Naive thymus-derived CD8-positive, alpha-beta T cell (primary cell): ENCODE measurements at places on chromosomes 6 and 20.

DNA sequence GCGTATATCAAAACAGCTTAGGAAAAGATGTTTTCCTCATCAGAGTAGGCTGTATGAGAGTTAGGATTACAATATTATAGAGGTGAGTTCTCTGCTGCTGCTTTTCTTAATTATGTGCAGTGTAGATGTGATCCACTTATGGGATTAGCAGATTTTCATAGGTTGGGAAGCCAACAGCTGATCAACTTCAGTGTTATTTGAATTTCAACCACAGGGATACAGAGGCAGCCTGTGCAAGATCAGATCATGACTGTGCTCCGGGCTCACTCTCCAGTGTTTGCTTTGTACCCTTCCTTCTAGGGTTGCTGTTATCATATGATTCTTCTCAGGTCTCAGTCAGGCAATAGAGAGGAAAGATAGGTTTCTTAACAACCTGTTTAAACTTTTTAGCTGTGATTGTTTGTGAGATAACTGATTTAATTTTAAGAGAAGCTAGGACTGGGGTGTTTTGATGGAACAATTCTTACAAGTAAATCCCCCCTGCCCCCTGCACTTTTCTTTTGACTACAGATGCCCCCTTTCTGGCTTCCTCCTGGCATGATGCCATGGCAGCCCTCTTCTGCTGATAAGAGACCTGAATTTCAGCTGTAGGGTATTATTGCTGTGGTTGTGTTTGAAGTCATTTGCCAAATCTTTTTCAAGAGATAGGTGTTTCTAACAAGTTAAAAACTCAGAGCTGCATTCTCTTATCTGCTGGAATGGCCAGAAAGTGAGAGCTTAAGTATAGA lies 8.5 kb downstream of the RNF8 start:
- no peak for DNase-seq

- no peak for DNase-seq
Measured at GRCh38 chr20:8154638-8155037, 22.6 kb downstream of the PLCB1 start.

GRCh38 chr6:71053475-71053874 lies 96.6 kb upstream of the B3GAT2 start:
- no peak for DNase-seq

DNA sequence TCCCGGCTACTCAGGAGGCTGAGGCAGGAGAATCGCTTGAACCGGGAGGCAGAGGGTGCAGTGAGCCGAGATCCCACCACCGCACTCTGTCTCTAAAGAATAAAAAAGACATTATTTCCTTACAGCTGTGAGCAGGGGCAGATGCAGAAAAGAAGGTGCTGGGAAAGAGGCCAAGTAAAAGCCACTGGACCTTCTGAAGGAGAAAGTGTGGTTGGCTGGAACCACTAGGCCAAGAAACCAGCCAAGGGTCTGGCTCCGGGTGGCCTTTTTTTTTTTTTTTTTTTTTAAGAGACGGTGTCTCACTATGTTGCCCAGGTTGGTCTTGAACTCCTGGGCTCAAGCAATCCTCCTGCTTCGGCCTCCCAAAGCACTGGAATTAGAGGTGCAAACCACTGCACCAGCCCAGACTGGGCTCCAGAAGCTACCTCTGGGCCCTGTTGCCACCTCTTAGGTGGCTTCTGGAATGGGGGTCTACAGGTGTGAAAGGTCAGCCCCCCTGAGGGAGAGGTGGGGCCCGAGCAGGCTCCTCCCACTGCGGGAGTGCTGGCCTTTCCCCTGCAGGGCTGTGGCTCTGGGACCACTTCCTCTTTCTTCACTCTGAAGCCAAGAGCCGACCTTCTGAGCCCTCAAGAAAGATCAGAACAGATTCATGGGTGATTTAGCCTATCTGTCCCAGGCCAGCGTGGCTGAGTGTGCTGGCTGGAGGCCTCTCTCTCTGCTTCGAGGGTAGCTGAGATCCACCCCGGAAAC lies at the start of gene FGD2:
Gene FGD2, plus strand, starts transcription at position 595 of the 750 bp plus-strand sequence. CDS start 163 bp downstream, outside the sequence.
- DNase-seq: no peak

DNA sequence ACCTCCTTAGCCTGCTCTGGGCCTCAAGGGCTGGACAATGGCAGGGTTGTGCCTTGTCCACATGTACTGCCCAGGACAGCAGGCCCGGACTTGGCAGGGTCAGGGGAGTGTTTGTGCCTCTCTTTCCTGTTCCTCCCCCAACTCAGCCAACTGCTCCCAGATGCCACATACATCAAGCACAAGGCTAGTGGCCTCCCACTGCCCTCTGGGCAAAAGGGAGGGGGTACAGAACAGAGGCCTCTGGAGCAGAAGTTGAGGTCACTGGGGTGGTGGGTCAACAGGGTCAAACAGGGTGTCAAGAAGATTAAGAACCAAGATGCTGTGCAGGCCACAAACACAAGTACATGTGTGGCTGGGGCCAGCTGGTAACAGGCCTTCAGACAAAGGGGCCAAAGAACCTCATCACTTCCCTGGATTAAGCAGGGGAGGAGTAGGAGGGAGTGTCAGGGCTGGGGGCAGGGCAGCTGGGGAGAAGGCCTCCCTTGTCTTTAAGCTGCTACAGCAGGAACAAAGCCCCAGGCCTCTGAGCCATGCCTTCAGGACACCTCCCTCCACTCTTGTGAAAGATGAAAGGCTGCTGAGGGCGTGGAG lies 36.0 kb downstream of the KCNK5 start:
- DNase-seq: no peak

GRCh38 chr6:23277521-23278179 lies 708.3 kb downstream of the HDGFL1 start:
- DNase-seq: no peak

DNA sequence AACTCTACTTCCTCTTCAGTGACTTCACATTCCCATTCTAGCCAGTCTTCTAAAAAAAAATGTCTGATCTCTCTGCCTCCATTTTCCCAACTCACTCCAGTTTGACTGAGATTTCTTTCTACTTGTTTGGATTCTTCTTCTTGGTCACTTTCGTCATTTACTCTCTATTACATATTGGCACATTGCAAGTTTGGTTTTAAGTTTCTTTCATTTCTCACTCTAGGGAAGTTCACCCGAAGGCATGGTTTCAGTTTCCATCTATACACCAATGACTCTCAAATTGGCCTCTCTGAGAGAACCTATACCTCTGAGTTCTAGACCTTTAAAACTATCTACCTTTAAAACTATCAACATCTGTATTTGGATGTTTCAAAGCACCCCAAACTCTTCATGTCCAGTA lies 51.3 kb downstream of the CD109 start:
- no peak for DNase-seq

GRCh38 chr20:22921595-22922421 lies 113.3 kb upstream of the SSTR4 start:
- DNase-seq: no peak
